Epithelial cell of umbilical artery (primary cell): ENCODE measurements at places on chromosomes 3 and 15. TPM values are rescaled to one million over a fixed set of nuclear protein-coding genes. Genes with fewer than 3 reads are reported as not detected.

The MCF2L2 gene
- 1.2 and 1.3 TPM in 2 replicates for total RNA-seq

The DPPA4 gene
- total RNA-seq, result not detected in 2 replicates

The CCNL1 gene
- total RNA-seq, result 69.5 and 123 TPM in 2 replicates

The GABRB3 gene
- 0.32 and 0.61 TPM in 2 replicates for total RNA-seq

The STXBP5L gene
- not detected in 2 replicates for total RNA-seq

The RTP1 gene
- not detected in 2 replicates for total RNA-seq

The TM2D3 gene
- total RNA-seq, result 29.6 and 40.9 TPM in 2 replicates

The PDE8A gene
- 16.0 and 19.5 TPM in 2 replicates for total RNA-seq

The SCAANT1 gene
- total RNA-seq, result not detected in 2 replicates

The GCNT3 gene
- not detected in 2 replicates for total RNA-seq

The P3H2 gene
- under 0.01 and 0.61 TPM in 2 replicates for total RNA-seq

The GOLGA8G gene
- not detected in 2 replicates for total RNA-seq

The SLC12A1 gene
- total RNA-seq, result not detected in 2 replicates

The POPDC2 gene
- 0.65 TPM in 1 of 2 replicates, not detected in the other for total RNA-seq

The CSPG4 gene
- 0.32 and 1.2 TPM in 2 replicates for total RNA-seq

The CPN2 gene
- not detected in 2 replicates for total RNA-seq

The PPP1R14D gene
- not detected in 2 replicates for total RNA-seq

The STAC gene
- total RNA-seq, result 0.46 TPM in 1 of 2 replicates, not detected in the other

The LRRC28 gene
- 14.6 and 16.1 TPM in 2 replicates for total RNA-seq

The YEATS2 gene
- 30.5 and 42.2 TPM in 2 replicates for total RNA-seq

The PRRT3 gene
- total RNA-seq, result 0.97 and 1.1 TPM in 2 replicates

The ATOSA gene
- total RNA-seq, result 15.6 and 24.0 TPM in 2 replicates

The GPR156 gene
- total RNA-seq, result under 0.01 TPM in 2 replicates

The TMEM43 gene
- 74.4 and 97.0 TPM in 2 replicates for total RNA-seq

The C3orf22 gene
- not detected in 2 replicates for total RNA-seq

The EIF3J gene
- total RNA-seq, result 65.6 and 66.0 TPM in 2 replicates

The SLC7A14 gene
- 1.4 and 1.9 TPM in 2 replicates for total RNA-seq

The ZNF80 gene
- not detected in 2 replicates for total RNA-seq

The GOLGA8M gene
- total RNA-seq, result 1.9 TPM in 1 of 2 replicates, not detected in the other

The SLC22A13 gene
- total RNA-seq, result not detected in 2 replicates

The WNT5A gene
- 0.30 and 0.32 TPM in 2 replicates for total RNA-seq

The ARL14 gene
- not detected in 2 replicates for total RNA-seq

The TMCO5A gene
- not detected in 2 replicates for total RNA-seq

The ITIH1 gene
- not detected in 2 replicates for total RNA-seq

The HTD2 gene
- 6.5 and 14.6 TPM in 2 replicates for total RNA-seq

The CCR4 gene
- total RNA-seq, result under 0.01 and 0.30 TPM in 2 replicates
